ENCODE measurements at places on chromosomes 6 and 20.

- DNase-seq = peak; percentile 54
These were observed 8.9 kb upstream of the LKAAEAR1 start for GRCh38 chr20:64093013-64093503.

GRCh38 chr6:167797011-167797471 is 29.7 kb upstream of the AFDN start:
- no peak for DNase-seq

DNA sequence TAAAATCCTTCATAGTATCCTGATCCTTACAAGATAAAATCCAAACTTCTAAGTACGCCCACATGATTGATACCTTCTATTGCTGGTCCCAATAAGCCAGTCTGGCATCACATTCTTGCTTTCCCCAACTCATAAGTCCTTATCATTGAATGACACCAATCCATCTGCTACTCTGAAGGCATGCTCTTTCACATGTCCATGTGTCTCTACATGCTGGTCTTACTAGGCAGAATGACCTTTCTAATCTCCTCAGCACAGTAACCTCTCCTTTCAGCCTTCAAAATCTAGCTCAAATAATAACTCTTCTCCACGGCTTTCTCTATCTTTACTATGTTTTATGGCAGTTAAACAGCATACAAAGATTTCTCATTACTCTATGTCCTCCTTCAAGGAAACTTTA is 71.1 kb downstream of the ASCC3 start:
- no peak for DNase-seq

DNA sequence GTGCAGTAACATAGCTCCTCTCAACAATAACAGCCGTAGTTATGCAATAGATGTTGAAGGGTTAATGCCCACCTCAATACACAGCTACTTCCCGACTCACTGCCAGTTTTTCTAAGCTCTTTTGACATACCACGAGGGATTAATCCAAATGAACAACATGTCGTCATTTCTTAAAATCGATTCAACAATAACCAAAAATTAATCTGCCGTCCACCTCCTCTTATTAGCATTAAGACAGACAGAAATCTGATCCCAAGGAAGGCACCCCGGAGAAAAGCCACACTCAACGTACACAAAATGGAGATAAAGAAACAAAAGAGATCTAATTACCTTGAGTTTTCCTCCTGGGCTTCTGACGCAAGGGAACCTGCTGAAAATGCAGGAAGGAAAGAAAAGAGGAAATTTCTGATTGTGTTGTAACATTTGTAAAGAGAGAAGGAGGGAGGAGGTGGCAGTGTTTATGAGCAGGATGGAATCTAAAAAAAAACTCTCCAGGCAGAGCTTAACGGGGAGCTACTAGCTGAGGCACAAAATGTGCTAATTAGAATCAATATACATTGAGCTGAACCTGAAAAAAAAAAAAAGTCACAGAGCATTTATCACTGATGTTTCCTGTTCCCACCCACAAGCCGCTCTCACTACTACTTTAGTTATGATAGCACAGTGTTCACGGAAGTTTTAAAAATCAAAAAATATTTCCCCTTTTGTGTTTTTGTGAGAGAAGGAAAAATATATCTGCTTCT is 109.3 kb downstream of the IPCEF1 start:
- DNase-seq = peak; percentile 20

DNA sequence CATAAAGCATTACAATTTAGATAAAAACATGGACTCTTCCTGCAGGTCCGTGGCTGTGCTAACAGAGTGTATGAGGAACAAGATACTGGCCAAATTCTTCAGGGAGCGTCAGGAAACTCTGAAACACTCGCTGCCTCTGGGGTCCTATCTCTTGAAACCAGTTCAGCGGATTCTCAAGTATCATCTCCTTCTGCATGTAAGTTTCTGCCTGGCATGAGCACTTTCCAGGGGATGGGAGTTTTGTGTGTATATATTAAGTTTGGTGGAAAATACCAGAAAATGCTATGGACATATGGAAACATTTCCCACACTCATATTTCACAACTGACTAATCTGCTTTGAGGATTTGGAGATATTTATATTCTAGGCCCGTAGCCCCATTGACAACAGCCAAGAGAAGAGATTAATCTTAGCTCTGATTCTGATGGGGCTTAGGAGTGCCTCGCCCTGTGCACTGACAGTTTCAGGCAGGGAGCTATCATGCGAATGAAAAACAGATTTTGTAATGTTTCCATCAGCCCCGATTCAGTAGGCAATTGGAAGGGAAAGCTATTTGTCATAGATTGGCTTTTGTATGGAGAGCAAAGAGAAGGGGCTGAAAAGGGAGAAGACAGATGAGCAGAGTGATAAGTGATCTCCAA is 64.7 kb upstream of the MTHFD1L start:
- no peak for DNase-seq

GRCh38 chr6:2404211-2404929 is 159.0 kb upstream of the GMDS start:
- no peak for DNase-seq

- DNase-seq = no peak
These were observed 202.9 kb downstream of the SYNDIG1 start for GRCh38 chr20:24672181-24672880.

DNA sequence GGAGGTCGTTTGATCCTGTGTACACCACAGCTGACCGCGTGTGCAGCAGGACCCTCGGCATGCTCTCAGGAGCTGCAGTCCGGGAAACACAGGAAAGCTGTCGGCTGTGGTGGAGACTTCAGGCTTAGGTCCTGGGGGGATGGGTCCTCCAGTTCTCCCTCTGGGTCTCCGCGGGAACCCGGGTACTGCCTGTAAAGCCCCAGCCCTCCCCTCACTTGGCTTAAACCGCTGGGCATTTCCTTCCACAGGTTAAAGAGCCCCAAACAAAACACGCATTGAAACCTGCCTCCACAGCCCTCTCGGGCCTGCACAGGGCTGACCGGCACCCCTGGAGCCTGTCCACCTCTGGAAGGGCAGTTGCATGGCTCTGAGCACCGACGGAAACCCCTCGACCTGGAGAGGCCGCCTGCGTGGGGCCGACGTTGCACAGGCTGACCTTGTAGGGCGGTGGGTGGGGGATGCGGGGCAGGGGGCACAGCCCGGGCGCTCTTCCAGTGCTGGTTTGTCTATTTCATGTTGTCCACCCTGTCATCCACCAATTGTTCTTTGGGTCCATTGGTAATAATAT is 59.1 kb downstream of the DACT2 start:
- no peak for DNase-seq

DNA sequence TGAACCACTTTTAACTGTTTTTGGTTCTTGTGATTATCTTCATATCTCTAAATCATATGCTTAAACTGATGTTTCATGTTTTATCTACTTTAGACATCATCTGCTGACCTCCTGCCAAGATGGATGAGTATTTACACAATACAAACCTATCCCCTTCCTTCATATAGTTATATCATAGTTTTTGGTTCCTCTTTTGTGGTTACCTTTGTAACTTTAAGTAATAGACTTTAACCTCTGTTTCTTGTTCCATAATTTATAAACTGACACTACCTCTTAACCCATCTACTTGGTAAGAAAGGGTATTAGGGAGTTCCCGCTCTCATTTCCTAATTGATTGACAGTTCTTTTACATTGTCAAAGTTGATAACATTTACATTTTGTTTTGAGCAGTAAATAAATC is 11.9 kb downstream of the PCMT1 start:
- no peak for DNase-seq

GRCh38 chr6:152093711-152094110 is 286.2 kb downstream of the ESR1 start:
- no peak for DNase-seq

DNA sequence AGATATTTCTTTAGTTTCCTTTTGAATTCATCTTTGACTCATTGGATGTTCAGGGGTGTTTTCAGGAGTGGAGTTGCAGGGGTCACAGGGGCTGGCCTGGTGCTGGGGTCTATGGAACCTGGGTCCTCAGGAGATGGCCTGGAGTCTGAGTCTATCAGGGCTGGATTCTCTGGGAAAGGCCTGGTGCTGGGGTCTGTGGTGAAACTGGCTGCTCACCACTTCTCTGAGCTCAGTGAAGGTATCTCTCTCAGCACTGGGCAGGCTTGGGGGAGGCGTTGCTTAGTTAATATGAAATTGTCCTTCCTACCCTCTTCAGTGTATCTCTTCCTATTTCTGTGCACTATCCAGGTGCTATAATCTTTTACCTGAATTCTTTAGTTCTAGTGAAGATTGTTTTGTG is 83.1 kb upstream of the SLC24A3 start:
- no peak for DNase-seq

- no peak for DNase-seq
These were observed 241.5 kb downstream of the SLC35F1 start for GRCh38 chr6:118148561-118148960.

DNA sequence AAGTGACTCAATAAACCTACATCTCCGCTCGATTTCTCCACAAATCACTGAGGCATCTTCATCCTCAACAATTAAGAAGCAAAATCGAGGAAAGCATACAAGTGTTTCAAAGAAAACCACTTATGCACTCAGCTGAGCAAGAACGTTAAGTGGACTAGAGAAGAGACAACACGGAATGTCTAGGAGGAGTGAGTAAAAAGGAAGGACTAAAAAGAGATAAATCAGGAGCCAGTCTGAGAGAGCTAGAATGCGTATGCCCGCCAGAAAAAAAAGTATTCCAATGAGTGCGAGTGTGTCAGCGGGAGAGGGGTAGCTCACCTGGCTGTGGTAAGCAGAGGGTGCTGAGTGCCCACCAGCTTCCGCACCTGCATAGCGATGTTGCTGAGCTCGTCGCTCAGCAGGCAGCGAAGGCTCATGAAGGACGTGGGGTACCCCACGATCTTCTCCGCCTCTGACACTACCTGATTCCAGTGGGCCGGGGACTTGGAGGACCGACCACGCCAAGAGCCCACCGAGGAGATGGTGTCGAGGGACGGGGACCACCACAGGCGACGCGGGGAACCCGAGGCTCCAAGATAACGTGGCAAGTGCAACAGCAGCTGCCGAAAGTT is 587 bp downstream of the PDSS2 start:
- peak; percentile 52 for DNase-seq

DNA sequence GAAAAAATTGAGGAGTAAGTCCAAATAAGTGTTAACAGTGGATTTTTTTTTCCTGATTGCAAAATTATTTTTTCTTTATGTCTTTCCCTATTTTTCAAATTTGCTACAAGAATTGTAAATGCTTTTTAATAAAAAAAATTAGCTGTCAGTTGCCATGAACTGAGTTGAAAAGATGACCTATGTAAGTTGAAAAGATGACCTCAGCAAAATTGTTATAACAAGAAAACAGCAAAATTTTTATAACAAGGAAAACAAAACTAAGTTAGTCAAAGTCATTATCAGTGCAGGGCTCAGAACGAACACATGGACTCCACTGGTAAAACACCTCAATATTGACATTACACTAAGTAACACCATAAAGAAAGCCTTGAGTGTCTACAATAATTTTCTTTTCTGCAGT is 207.0 kb upstream of the HDDC2 start:
- no peak for DNase-seq

GRCh38 chr6:131013495-131013894 is 49.5 kb downstream of the EPB41L2 start:
- DNase-seq = no peak

DNA sequence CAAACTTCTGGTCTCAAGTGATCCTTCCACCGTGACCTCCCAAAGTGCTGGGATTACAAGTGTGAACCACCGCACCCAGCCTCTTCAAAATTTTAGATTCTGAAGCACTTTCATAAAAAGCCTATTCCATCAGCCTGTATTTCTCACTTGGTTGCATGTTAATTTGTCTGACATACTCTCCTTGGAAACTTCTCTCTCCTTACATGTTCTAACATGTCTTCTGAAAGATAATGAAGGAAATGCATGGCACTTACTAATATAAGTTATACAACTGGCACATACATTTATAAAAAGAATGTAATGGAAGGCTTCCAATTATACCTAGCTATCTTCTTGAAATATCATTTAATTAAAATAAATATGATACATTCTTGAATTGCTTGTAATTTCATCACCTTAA is 597.5 kb downstream of the TBC1D32 start:
- no peak for DNase-seq

DNA sequence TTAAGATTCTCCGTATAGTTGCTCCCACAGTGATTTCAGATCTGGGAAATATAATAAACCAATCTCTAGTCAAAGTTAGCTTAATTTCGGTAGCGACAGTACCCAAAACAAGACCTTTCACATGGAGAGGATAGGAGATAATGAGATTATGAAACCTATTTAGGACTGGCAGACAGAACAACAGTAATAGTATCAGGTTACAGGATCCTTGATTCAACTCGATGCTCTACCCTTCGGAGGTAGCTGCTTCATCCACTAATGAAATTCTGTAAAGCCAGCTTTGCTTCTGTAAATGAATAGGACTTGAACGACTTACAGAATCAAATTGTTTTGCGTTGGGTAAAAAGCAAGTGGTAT is 534 bp upstream of the AKIRIN2 start:
- peak; percentile 39 for DNase-seq

DNA sequence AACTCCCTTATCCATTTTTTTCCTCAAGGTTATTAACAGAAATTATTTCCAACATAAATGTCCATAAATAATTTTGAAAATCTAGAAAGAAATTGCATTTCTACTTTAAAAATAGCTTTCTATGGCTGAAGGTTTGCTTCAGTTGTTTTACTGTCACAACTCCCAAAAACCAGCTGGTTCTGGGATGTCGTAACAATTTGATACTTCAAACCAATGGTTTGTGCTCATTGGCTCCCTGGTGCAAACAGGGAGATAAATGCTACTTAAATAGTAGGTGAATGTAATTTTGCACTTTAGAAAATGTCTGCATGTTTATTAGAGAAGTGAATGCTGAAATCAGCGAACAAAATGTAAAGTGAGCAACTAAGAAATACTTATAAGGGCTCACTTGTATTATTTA is 31.1 kb downstream of the LAMA2 start:
- no peak for DNase-seq

DNA sequence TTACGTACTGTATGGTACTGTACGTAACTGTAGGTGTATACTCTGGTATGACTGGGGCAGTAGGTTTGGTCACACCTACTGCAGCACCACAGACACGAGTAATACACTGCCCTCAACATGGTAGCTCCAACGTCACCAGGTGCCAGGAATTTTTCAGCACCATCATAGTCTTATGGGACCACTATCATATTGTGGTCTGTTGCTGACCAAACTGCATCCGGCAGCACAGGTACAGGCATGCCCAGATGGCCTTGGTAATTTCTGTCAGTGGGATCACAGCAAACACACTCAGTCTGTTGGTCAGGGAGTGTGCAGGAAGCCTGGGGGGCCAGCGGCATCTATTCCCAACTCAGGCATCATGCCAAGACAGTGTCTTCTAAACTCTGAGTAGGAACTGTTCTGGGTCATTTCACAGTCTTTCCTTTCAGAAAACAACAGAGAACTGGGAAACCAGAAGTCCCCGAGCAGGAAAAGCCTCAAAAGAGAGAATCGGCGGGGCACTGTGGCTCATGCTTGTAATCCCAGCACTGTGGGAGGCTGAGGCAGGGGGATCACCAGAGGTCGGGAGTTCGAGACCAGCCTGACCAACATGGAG is 5.8 kb downstream of the YTHDF1 start:
- no peak for DNase-seq

GRCh38 chr20:22904905-22905304 is 130.2 kb upstream of the SSTR4 start:
- no peak for DNase-seq

DNA sequence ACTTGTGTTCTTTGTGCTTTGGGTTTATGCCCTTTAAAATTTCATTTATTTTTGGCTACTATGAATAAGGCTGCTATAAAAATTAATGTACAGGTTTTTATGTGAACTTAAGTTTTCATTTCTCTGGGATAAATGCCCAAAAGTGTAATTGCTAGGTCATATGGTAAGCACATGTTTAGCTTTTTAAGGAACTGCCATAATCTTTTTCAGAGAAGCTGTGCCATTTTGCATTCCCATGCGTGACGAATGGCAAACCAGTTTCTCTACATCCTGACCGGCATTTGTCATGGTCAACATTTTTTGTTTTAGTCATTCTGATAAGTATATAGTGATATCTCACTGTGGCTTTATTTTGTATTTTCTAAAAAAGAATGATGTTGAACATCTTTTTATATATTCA is 236.0 kb upstream of the SGK1 start:
- DNase-seq = no peak

All from iPS-NIHi11 (cell line).